Left ventricle myocardium superior (tissue), 1 donor: ENCODE measurements at places on chromosomes 1 and 21. TPM values are rescaled to one million over a fixed set of nuclear protein-coding genes. Genes with fewer than 3 reads are reported as not detected.

RSPO1 gene
- total RNA-seq, result 0.47 TPM

DNA sequence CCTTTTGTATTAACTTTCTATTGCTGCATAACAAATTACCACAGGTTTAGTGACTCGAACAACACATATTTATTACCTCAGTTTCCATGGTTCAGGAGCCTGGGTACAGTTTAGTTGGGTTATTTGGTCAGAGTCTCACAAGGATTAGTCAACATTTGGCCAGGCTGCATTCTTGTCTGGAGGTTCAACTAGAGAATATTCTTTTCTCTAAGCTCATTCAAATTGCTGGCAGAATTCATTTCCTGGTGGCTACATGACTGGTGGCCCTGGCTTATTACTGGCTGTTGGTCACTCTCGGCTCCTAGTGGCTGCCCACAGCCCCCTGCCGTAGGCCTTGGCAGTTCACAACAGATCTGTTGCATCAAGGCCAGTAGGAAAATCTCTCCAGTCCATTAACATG is 81.1 kb upstream of the ADAR start:
- no peak for DNase-seq

- DNase-seq, result no peak
Observed at GRCh38 chr1:223231011-223231572, 88.0 kb upstream of the TLR5 start.

ADORA3 gene
- total RNA-seq, result 4.1 TPM

GRCh38 chr1:50488356-50488755 is 65.1 kb upstream of the DMRTA2 start:
- no peak for DNase-seq

DNA sequence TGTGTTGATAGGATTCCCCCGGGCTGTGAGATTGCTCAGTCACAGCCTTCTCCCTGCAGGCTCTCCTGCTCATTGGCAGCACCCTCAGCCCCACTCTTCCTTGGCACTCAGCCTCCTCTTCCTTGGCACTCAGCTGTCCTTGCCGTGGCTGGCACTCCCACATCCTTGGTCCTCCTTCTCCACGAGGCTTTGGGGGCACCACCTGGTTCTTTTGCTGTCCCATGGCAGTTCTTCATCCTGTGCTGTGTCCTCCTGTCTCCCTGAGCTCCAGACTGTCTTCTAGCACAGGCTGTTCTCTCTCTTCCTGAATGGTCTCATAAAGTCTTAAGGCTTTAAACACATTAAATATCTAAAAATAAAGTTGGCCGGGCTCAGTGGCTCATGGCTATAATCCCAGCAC is 27.0 kb downstream of the PKNOX1 start:
- DNase-seq, result no peak

DNA sequence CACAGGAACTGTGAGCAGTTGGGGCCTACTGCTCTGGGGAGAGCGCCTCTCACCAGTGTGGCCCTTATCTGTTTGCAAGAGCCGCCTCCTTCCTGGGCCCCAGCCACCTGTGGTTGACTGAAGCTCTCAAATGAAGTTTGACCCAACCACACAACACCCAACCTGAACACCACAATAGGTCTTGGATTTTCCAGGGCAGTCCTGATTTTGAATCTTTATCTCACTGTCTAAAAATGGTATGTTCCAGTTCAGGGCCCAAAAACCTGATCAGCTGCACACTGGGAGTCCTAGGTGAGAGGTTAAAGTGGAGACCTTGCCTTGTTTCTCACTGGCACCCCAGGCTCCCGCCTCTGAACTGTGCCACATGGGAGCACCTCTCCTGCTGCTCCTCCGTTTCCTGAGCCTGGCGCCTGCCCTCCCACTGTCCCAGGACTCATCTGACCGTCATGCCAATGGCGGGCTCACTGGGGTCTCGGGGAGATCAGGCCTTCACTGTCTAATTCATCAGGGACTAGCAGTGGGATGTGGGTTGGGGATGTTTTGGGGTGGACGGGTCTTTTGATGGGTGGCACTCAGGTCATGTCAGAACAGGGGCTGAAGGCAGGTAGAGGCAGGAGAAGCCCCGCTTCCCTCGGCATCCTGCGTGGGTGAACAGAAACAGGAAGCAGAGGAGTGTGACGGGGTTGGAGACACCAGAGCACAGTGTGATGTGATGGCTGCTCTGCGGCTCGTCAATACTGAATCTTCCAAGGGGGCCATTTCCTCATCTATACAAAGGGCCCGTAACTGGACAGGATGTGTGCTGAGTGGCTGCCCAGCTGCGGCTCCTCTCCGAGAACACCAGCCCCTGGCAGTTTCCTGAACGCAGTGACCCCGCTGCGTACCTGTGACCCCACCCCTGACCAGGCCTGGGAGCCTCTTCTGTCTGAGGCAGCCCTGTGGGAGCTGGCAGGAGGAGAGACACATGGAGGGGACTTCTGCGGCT is 59.6 kb upstream of the ITPKB start:
- DNase-seq, result no peak

- DNase-seq, result no peak
Observed at GRCh38 chr1:107277022-107277421, 136.2 kb downstream of the NTNG1 start.

CHIT1 gene
- not detected for total RNA-seq

- no peak for DNase-seq
Observed at GRCh38 chr1:74790453-74790852, 57.5 kb downstream of the TYW3 start.

- DNase-seq, result no peak
Observed at GRCh38 chr1:62362926-62363325, 43.7 kb upstream of the KANK4 start.

TNNI3K gene
- 93.4 TPM for total RNA-seq

GRCh38 chr1:151311589-151312331 is 15.5 kb downstream of the PI4KB start:
- DNase-seq, result peak; percentile 61

GRCh38 chr1:223000632-223001031 is 142.4 kb downstream of the TLR5 start:
- no peak for DNase-seq

LCE1A gene
- not detected for total RNA-seq
